ENCODE measurements at places on chromosomes 2 and 18. TPM values are rescaled to one million over a fixed set of nuclear protein-coding genes. Genes with fewer than 3 reads are reported as not detected.

The RBM44 gene
- total RNA-seq, result 0.27 TPM

DNA sequence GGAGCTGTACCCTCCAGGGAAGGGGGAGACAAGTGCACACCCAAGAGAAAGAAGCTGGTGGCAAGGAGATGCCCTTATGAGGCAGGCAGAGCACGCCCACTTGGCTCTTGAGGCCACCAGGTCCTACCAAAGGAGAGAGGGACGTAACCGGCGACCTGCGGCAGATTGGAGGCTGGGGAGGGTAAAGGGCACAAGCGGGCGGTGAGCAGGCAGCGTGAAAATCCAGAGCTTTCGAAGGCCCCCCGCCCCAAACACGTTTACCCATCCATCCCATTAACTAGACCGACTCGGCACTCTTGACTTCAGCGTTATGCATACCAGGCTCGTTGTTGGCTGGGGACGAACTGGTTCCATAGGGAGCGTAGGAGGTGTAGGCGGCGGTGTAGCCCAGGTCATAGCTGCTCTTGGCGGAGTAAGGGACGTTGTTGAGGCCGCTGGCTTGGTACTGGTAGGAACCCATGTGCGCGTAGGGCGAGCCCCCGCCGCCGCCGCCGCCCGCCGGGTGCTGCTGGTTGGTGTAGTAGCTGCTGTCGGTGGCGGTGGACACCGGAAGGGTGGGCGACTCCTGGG lies 794 bp downstream of the DLX2 start:
- no peaks in the 10 kb centered on the region for H3K36me3 ChIP-seq
- no peak overlapping the region for H3K27ac ChIP-seq
- peaks cover 100% of the 10 kb centered on the region for H3K27me3 ChIP-seq
- DNase-seq, result no peak
- peaks cover 74% of the 10 kb centered on the region for H3K4me1 ChIP-seq

GRCh38 chr2:47651296-47651695 lies 131.6 kb upstream of the MSH6 start:
- peaks cover 4% of the 10 kb centered on the region for H3K4me1 ChIP-seq
- H3K36me3 ChIP-seq, result no peaks in the 10 kb centered on the region
- DNase-seq, result no peak
- H3K4me3 ChIP-seq, result no peak overlapping the region

The CTDSP1 gene
- 81.5 TPM for total RNA-seq

GRCh38 chr2:216710551-216711301 lies 15.4 kb upstream of the IGFBP5 start:
- peaks cover 14% of the 10 kb centered on the region for H3K4me1 ChIP-seq
- peak overlapping the region; percentile 74 for H3K27ac ChIP-seq
- no peak overlapping the region for H3K4me3 ChIP-seq
- H3K27me3 ChIP-seq, result no peaks in the 10 kb centered on the region
- peak; percentile 41 for DNase-seq

- H3K27me3 ChIP-seq, result no peaks in the 10 kb centered on the region
- H3K36me3 ChIP-seq, result peaks cover 79% of the 10 kb centered on the region
These were observed 65.1 kb downstream of the SIGLEC15 start for GRCh38 chr18:45890606-45891005.

GRCh38 chr2:197212344-197213262 lies 98.0 kb downstream of the ANKRD44 start:
- H3K27me3 ChIP-seq, result no peaks in the 10 kb centered on the region
- H3K27ac ChIP-seq, result peak overlapping the region; percentile 51
- DNase-seq, result no peak
- no peak overlapping the region for H3K4me3 ChIP-seq
